OCI-M1 (cell line): ENCODE measurements at places on chromosomes 13 and 19.

DNA sequence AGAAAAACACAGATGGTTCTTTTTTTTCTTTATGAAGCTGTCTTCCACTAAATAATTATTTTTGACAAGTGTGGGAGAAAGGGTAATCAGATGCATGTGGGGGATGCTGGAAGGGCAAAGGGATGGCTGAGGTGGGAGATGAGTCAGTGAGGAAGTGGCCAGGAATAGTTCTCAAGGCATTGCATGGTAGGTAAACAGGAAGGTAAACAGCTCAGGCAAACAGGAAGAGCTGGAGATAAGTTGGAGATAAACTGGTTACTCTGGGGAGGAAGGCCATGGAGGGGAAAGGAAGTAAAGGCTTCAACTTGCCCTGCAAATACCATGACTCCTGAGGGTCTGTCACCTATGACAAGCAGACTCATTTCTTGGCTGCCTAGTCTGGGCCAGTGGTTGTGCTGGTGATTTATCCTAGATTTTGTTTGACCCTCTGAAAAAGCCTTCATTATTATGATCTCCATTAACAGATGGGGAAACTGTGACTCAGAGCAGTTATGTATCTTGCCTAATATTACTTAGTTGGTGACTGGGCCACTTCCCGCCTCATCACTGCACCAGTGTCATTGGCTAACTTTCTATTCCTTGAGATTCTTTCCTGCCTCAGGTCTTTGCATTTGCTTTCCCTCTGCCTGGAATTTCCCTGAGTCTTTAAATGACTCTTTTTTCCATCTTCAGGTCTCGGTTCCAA lies 17.1 kb downstream of the ACTL9 start:
- no peak for DNase-seq

DNA sequence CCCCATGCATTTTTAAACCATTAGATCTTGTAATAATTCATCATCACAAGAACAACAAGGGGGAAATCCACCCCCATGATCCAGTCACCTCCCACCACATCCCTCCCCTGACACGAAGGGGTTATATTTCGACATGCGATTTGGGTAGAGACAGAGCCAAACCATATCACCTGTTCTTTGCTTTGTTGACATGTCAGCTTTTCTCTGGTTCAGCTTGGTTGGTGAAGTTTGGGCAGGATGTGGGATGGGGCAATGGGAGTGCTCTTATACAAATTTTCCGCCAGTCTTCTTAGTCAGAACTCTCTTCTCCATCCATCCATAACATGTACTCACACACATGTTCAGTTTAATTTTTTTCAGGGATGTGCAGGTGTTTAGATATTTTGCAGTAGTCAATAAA lies 12.9 kb downstream of the TPP2 start:
- no peak for DNase-seq

GRCh38 chr19:31356587-31357314 lies 7.5 kb upstream of the TSHZ3 start:
- DNase-seq = no peak

- DNase-seq = no peak
Measured at GRCh38 chr13:62299988-62300387, 884.3 kb upstream of the PCDH20 start.

DNA sequence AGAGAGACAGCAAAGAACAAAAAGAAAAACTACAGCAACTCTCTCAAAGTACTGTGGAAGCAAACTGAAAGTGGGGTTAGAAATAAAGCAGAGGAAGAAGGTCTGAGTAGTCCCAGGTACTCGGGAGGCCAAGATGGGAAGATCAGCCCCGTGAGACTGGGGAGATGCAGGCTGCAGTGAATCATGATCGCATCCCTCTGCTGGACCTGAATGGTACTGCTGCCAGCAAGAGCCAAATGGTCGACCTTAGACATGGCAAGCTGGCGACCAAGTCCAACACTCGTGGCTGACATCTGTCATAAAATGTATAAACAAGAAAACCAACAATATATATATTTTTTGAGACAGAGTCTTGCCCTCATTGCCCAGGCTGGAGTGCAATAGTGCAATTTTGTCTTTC lies 33.7 kb upstream of the ZNF724 start:
- peak; percentile 65 for DNase-seq

GRCh38 chr13:73223372-73223781 lies 164.6 kb downstream of the KLF5 start:
- DNase-seq = no peak

GRCh38 chr13:71087432-71087831 lies 779.6 kb downstream of the DACH1 start:
- DNase-seq = no peak

DNA sequence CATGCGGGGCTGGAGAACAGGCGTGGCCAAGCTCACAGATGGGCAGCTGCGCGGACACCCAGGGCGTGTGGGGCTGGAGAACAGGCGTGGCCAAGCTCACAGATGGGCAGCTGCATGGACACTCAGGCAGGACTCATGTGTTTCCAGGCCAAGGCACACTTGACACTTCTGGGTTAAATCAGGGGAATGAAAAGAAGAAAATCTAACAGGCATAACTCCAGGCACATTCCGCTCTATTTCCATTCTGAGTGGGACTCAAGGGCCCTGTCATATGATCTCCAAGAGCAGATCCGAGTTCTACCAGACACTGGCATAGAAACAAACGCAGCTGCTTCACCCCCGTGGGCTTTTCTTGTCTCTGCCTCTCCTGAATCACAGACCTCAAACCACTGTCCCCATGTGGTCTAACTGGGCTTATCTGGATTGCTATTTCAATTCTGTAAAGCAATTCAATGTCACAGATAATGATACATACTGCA lies 17.4 kb upstream of the C13orf46 start:
- no peak for DNase-seq

GRCh38 chr19:29487432-29487831 lies 38.4 kb upstream of the VSTM2B start:
- no peak for DNase-seq

DNA sequence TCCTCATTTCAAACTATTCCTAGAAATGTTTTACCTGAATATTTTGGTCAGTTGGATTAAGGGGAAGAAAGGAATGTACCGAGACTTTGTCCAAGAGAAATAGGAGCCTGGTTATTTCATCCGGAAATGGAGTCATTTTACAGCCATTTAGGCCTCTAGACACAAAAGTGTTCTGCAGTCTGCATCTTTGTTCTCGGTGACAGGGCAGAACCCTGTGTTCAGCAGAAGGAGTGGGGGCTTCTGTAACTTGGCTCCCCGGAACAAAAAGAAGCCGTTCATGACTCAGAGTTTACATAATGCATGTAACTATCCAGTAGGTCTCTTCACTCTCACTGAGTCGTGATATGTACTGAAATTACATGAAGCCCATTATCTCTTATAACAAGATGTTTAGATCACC lies 21.6 kb upstream of the FNDC3A start:
- DNase-seq = no peak

DNA sequence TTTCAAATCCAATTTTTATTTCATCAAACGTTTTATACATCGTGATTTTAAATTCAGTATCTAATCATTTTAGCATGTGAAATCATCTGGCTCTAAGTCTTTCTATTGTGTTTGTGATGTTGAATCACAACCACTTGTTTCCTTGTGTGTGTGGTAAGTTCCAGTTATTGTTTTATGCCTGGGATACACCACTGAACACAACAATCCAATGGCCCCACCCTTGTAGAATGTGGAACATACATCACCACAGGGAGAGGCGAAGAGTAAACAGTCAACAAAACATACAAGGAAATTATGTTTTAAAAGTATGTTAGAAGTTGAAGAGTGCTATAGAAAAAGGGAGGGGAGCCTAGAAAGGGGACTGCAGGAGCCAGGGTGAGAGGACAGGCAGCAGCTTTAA lies 100.5 kb downstream of the EPSTI1 start:
- no peak for DNase-seq

DNA sequence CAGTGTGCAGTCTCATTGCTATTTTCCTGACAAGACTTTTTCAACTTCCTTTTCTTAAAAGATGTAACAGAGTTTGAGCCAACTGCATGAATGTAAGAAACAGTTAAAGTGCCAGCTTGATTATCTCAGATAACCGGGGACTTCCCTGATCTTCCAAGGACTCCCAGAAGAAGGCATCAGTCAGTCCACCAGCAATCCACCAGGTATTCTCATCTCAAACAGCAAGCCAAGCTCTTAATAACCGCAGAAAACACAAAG lies 350.1 kb downstream of the LIG4 start:
- no peak for DNase-seq
